Liver (tissue), 10 donors: ENCODE measurements at places on chromosomes 5 and 9. TPM values are rescaled to one million over a fixed set of nuclear protein-coding genes. Genes with fewer than 3 reads are reported as not detected.

DNA sequence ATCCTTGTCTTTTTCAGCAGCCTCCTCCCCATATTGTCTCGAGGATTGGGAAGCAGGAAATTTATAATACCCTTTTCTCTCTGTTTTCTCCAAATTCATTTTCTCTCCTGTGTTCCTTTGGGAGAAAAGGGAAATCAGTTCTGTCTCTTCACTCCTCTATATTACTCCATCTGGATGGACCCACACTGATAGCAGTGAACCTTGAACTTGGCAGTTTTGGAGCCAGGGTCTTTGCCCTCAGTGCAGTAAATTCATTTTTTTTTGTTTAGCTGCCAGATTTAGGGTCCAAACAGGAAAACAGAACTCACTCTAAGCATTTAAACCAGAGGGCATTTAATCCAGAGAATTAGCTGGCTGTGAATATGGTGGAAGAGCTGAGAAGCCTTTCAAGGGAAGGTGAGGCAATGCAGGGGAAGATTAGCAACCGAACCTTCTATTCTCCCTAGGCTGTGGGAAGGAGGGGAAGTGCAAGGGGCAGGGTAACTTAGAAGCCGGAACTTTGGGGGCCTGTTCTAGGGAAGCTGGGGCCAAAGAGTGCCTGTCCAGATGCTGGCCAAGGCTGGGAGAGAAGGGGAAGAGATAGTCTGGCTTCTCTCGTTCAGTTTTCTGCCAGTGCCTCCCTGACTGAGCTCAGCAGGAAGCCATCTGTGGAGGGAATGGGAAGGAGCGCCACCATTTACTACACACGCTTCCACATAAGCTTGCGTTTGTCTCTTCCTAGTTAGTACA, 16.3 kb upstream of the NPR2 start:
- H3K27ac ChIP-seq: no peak overlapping the region
- DNase-seq: no peak
- H3K4me1 ChIP-seq: peaks cover 2% of the 10 kb centered on the region

DNA sequence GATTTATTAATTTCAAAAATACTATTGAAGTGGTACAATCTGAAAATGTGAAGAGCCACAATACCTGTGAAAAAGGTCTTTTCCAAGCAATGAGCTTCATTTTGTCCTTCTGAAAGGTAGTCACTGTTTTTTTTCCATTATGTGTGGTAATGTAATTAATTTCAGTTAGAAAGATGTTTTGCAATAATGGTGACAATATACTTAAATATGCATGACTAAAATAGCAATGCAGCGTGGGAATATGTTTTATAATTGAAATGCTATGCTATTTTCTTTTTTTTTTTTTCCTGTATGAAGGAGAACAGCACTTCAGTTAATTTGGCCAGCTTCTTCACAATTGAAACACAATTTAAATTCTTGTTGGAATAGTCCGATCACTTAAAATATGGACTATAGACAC, 41.9 kb downstream of the NPR3 start:
- DNase-seq: no peak
- no peaks in the 10 kb centered on the region for H3K27me3 ChIP-seq
- H3K27ac ChIP-seq: no peak overlapping the region
- H3K4me3 ChIP-seq: no peak overlapping the region
- no peaks in the 10 kb centered on the region for H3K4me1 ChIP-seq
- no peaks in the 10 kb centered on the region for H3K36me3 ChIP-seq

DNA sequence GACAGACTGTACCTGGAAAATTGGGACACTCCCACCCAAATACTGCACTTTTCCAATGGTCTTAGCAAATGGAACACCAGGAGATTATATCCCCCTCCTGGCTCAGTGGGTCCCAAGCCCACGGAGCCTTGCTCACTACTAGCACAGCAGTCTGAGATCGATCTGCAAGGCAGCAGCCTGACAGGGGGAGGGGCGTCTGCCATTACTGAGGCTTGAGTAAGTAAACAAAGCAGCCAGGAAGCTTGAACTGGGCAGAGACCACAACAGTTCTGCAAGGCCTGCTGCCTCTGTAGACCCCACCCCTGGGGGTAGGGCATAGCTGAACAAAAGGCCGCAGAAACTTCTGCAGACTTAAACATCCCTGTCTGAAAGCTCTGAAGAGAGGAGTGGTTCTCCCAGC, 260.0 kb upstream of the ST8SIA4 start:
- DNase-seq: no peak
- H3K36me3 ChIP-seq: no peaks in the 10 kb centered on the region
- H3K27me3 ChIP-seq: no peaks in the 10 kb centered on the region
- H3K4me1 ChIP-seq: no peaks in the 10 kb centered on the region

- H3K4me3 ChIP-seq: no peak overlapping the region
- H3K27me3 ChIP-seq: no peaks in the 10 kb centered on the region
- H3K36me3 ChIP-seq: no peaks in the 10 kb centered on the region
- no peaks in the 10 kb centered on the region for H3K4me1 ChIP-seq
Observed at GRCh38 chr9:127033789-127034188, 88.6 kb downstream of the ANGPTL2 start.

DNA sequence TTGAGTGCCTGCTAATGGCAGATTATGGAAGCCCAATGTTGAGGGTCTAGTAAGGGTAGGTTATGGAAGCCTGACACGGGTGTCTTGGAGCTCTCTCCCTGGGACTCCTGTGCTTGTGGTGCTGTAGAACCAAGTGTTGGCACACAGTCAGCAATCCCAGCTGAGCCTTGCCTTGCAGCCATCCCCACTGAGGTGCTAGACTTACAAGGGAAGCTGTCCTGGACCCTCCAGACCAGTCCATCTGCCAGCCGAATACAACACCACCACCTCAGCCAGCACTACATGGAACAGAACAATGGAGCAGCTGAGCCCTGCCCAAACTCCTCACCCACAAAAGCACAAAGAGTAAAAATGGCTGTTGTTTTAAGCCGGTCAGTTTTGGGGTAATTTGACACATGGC, 90.5 kb upstream of the DNAH5 start:
- H3K4me3 ChIP-seq: no peak overlapping the region
- H3K27ac ChIP-seq: no peak overlapping the region
- H3K27me3 ChIP-seq: no peaks in the 10 kb centered on the region
- no peaks in the 10 kb centered on the region for H3K4me1 ChIP-seq
- no peak for DNase-seq

- no peak for DNase-seq
- H3K27ac ChIP-seq: no peak overlapping the region
- no peak overlapping the region for H3K4me3 ChIP-seq
- no peaks in the 10 kb centered on the region for H3K36me3 ChIP-seq
- H3K4me1 ChIP-seq: peaks cover 16% of the 10 kb centered on the region
Observed at GRCh38 chr5:141640698-141641097, 3.9 kb downstream of the RELL2 start.

DNA sequence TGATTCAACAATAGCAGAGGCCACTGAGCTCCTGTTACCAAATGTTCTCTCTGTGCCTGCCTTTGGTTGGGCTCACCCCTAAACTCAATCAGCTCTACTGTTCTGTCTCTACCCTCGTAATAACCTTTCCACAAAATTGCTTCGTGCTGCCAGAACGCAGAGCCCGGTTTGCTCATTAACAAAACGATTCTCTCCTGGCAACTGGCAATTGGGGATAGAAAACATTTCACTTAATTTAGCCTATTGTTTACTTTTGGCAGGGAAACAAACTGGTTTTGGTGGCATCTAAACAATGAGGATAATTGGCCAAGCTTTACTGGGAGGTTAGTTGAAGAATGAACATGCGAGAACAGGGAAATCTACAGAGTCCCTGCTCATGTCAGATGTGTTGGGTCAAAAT, 56.6 kb downstream of the SLC28A3 start:
- no peaks in the 10 kb centered on the region for H3K36me3 ChIP-seq
- no peak for DNase-seq
- no peaks in the 10 kb centered on the region for H3K27me3 ChIP-seq

DNA sequence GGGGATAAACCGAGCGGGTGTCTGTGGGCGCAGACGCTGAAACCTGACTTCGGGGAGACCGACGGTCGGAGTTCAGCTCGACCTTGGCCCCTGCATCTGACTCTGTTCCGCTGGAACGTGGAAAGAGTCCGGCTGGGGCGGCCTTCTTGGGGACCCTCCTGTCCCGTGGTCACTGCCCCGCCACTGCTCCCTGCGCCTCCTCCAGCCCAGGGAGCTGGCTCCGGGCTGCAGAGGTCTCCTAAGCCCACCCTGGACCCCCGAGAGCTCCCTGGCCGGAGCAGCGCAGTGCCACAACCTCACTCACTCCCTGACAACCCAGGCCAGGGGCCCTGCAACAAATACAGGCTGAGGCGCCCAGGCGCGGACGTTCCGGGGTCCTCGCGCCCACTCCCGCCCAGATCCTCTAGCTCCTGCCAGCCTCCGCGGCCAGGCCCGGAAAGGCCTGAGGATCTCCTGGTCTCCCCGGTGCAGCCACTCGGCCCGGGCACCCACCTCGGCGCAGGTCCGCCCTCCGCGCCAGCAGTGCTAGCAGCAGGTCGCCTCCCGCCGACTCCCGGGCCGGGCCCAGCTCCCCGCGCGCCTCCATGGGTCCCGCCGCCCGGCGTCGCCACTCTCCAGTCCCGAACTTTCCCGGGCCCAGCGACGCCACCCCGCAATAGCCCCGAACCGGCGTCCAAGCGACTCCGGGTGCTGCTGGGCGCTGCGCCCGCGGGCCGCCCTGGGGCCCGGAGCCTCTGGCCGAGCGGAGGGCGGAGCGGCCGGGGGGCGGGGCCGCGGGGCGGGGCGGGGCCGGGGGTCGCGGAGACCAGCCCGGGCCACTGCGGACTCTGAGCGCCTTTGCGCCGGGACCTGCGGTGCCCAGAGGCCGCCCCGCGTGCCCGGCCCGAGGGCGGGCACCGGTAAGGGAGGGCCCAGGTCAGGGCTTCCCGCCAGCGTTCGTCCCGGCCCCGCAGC, 2.2 kb downstream of the LHX3 start:
- no peaks in the 10 kb centered on the region for H3K27me3 ChIP-seq
- no peak overlapping the region for H3K27ac ChIP-seq
- peaks cover 1% of the 10 kb centered on the region for H3K36me3 ChIP-seq
- H3K4me1 ChIP-seq: peaks cover 9% of the 10 kb centered on the region

DNA sequence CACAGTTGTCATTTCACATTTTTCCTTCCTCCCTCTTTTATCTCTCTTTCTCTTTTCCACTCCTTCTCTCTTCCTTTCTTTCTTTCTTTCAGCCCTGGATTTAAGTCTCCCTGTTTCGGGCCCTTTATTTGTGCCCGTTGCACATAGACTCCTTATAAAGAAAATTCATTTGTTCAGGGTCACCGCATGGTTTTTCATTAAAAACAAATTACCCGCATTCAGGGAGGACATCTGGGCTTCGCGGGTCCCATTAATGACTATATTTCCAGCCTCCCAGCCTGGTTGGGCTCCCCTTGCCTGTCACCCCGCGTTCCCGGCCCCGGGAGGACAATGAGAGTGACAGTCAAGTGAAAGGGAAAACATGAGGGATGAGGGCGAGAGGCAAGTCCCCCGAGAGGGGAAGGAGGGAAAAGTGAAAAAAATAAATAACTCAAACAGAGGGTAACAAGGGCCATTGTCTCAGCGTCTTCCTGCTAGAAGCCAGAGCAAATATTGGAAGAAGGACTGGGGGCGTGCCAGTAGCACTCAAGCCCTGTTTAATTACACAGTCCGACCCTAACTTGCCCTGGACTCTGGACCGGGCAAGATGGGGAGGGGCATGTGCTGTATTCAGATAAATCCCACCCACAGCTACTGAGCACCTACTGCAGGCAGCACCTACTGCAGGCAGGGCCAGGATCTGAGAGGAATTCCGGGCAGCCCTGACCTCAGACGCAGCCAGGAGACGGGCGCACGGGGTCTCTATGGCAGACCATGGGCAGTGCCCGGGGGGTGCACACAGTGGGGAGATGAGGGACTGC, 166.2 kb downstream of the PAX5 start:
- DNase-seq: no peak
- H3K27me3 ChIP-seq: no peaks in the 10 kb centered on the region
- peaks cover 11% of the 10 kb centered on the region for H3K4me1 ChIP-seq
- H3K36me3 ChIP-seq: no peaks in the 10 kb centered on the region

DNA sequence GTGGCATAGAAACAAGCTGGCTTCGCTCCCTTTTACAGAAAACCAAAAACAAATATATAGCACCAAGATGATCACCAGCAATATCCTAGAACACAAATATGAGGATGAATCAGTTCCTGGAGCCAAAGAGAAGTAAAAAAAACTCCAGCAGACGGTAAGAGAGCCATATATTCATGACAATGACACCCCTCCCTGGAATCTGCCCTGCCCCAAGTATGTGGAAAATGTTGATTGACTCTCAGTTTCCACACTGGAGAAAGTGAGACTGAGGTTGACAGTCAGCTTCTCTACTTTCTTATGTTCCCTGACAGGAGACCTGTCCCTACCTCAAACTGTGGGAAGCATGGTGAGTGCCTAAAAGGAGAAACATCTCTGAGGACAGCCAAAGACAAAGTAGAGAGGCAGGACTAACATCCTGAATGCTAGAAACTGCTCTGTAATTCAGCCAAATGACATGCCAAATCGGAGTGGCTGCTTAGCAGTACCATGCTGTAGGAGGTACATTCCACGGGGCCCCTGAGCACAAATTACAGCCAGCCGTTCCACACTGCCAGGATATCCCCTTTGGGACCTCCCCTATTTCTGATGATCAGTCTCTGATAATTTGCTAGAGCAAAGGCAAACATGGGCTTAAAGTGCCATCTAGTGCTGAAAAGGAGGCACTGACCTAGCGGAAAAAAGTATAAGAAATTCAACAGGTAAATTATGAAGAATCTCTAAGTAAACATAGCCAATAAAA, 424.0 kb upstream of the RGMB start:
- H3K36me3 ChIP-seq: no peaks in the 10 kb centered on the region
- DNase-seq: no peak
- no peaks in the 10 kb centered on the region for H3K4me1 ChIP-seq
- no peaks in the 10 kb centered on the region for H3K27me3 ChIP-seq
- no peak overlapping the region for H3K27ac ChIP-seq

The PNPLA7 gene
- 6.5 TPM for total RNA-seq

GRCh38 chr5:34511915-34512314, 144.2 kb upstream of the RAI14 start:
- no peak for DNase-seq
- H3K27ac ChIP-seq: peak overlapping the region; percentile 39
- peaks cover 17% of the 10 kb centered on the region for H3K4me1 ChIP-seq
- no peaks in the 10 kb centered on the region for H3K36me3 ChIP-seq
- H3K4me3 ChIP-seq: no peak overlapping the region

The NEUROG1 gene
- not detected for total RNA-seq

The GMCL2 gene
- not detected for total RNA-seq

DNA sequence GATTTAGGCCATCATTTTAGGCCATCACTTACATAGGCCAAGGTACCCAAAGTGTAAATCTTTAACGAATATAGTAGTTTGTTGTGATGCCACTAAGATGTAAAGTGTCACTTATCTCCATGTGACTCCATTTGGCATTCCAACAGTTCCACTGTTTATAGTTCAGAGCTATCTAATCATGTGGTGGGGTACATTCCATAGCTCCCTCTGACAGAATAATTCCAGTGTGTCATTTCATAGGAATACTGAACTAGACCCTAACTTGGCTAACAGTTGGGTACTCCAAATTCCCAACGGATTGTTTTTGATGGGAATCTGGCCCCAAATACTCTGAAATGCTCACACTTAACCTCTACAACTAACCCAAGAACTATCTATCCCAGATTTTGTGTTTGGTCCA, 76.7 kb upstream of the FST start:
- H3K27ac ChIP-seq: no peak overlapping the region
- H3K27me3 ChIP-seq: no peaks in the 10 kb centered on the region
- H3K36me3 ChIP-seq: no peaks in the 10 kb centered on the region
- H3K4me1 ChIP-seq: no peaks in the 10 kb centered on the region
- no peak overlapping the region for H3K4me3 ChIP-seq

- no peaks in the 10 kb centered on the region for H3K27me3 ChIP-seq
- H3K4me3 ChIP-seq: no peak overlapping the region
- DNase-seq: peak; percentile 40
- H3K27ac ChIP-seq: no peak overlapping the region
Observed at GRCh38 chr9:111759762-111760639, 34.7 kb downstream of the SHOC1 start.
